Cerebellum (tissue), 4 donors: ENCODE measurements at places on chromosomes 7 and 10.

DNA sequence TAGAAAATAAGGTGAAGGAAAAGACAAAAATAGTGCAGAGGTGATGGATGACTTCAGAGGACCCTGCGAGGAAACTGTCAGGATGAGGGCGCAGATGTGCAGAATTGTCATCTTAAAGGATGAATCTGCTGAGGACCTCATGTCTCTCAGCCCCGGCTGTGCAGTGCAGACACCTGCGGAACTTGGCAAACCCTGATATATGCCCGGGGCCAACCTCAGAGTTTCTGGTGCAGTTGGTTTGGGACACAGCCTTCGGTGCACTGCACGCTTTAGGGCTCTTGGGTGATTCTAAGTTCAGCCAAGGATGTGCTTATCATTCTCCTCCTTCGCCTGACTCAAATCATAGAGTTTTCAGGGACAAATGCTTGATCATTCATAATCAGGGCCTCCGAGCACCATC, 310.1 kb downstream of the TCERG1L start:
- DNase-seq: no peak

GRCh38 chr7:41027428-41028115, 675.3 kb downstream of the INHBA start:
- DNase-seq: no peak

GRCh38 chr7:48173756-48174382, 2.6 kb downstream of the ABCA13 start:
- DNase-seq: no peak

GRCh38 chr10:58137813-58138212, 129.9 kb downstream of the IPMK start:
- no peak for DNase-seq

DNA sequence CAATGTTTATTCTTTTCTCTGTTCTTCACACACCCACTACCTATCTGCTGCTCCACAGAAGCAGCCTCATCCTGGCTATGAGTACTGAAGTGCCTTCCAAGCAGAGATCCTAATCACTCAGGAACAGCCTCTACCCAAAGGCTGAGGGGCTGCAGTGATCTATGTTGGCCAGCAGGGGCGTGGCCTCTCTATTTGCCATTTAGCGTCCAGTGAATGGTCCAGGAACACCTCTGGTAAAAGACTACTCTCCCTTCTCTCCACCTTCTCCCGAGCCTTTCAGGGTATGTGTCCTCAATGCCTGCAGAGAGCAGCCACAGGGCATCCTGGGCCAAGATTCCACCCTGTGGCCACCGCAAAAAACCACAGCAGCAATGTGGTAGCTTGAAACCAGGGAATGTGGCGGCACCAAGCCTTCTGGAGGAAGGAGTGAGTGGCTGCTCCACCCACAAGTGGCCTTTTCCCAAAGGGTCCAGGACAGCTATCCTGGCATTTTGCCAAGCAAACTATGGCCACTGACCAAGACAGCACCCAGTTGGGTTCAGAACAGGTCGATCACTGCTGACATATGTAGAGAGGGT, 70.9 kb downstream of the SYPL1 start:
- peak; percentile 53 for DNase-seq

DNA sequence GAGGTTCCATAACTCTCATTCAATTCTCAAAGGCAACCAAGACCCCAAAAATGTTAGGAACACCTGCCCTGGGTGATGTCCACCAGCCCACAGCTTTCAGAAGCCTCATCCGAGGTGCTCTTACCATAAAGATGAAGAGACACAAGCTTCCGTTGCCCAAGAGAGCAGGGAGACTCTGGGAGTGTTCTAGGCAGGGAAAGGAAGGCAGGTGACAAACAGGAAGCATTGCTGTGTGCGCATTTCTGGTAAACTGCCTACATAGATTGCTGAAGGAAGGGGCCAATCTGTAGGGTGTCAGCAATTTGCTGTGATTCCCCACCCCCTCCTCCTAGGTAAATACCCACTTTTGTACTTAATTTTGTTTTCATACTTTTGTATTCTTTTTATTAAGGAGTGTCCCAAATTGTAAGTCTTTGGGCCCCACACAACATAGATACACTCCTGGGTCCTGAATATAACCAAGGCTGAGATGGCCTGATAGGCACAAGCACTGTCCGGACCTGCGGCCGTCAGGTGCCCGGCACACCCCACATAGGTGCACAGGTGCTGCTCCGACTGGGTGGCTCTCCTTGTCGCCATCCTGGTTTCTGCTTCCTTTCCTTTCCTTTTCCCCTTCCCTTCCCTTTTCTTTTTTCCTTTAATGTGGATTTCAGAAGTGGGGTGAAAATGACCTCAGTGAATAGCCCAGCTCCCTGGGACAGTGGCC, 51.4 kb upstream of the SMNDC1 start:
- DNase-seq: no peak

DNA sequence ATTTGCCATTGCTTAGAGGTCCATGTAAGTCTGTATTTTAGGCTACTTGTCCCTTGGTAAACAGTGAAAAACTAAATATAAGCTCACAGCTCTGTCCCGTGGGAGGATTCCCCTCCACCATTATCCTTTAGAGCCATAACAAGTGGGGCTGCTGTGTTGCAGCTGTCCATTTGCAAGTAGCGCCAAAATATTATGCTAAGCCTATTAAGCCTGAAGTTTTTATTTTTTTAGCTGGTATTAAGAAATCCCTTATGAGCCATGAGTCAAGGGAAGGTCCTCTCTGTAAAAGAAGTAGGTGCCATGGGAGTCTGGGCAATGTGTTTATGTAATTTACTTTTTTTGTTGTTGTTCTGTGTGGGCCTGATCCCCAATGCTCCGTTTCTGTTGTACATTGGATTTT, 183.9 kb downstream of the THSD7A start:
- DNase-seq: no peak

GRCh38 chr7:155731380-155731779, 80.9 kb downstream of the SHH start:
- no peak for DNase-seq

- no peak for DNase-seq
These were observed 104.1 kb downstream of the GPR85 start for GRCh38 chr7:112982441-112983063.

DNA sequence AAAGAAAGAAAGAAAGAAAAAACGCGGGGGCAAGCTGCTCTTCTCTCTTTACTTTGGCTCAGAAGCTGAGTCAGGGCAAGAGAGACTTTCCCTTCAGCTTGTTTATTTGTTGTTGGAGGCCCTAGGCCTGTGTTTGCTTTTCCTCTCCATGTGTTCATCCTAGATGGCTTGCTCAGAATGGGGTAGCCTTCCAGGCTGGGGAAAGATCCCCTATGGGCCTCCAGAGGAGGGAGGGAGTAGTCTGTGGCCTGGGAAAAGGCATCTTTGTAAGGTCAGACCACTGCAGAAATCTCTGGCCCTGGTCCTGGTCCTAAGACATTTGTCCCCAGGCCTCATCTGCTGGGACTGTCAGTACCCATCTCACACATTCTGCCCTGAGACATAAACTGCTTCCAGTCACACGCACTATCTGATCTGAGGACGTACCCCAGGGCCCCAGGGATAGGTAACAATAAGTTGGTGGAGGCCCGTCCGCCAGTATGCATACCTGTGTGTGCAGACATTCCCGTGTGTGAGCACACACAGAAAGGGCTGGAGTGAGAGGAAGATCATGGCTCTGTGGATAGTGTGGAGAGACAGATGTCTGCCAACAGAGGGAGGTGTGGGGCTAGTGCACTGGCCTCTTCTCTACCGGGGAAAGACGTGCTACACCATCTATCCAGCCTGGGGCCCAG, 4.9 kb upstream of the SCD start:
- no peak for DNase-seq

GRCh38 chr10:78651287-78651686, 417.5 kb upstream of the ZMIZ1 start:
- no peak for DNase-seq

DNA sequence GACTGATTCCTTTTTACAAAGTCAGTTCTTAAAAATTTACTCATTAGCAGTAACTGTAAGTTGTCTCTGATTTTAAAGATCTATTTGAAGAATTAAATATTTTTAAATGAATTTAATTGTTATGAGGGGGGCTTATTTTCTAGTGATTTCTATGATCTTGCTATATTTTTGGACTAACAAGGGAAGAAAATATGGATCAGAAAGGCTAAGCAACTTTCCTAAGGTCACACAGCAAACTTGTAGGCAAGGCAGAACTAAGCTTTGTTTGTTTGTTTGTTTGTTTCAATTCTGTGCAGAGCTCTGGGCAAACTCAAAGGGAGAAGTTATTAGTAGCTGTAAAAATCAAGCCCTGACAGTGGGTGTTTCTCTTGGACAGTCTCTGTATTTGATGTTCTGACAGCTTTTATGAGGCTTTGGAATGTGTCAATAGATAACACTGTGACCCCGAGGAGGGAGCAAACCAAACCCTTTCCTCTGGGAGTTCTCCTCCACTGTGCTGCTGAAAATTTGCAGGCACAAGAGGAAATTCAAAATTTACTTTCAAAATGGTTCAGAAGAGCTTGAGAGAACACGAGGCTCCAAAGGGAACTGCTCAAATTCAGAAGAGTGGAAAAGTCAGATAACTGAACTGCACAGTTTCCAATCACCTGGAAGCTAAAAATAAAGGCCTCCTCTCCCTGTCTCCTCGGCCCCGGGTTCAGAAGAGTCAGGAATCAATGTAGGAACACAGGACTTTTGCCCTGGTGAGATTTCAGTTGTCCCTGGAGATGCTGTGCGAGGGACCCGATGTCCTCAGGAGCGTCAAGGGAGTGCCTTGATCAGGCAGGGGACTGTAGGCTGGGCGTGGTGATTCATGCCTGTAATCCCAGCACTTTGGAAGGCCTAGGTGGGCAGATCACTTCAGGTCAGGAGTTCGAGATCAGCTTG, 325.7 kb downstream of the GATA3 start:
- DNase-seq: no peak

DNA sequence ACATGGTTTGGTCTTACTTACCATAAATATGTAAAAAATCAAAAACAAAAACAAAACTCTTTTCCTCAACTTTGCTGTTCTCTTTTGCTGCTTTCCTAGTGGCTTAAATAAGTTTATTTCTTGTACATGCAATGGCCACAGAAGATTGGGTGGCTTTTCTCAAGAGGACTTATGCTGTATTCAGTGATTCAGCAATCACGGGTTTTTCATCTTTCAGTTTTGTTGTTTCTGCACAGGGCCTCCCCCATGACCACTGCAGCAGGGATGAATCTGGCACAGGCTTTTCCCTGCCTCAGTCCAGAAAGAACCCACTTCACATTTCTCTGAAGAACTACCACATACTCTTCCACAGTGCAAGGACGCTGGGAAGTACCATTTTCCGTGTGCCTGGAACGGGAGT, 355.0 kb downstream of the RNLS start:
- no peak for DNase-seq

- no peak for DNase-seq
These were observed 3.6 kb upstream of the MTPN start for GRCh38 chr7:135980665-135981180.

DNA sequence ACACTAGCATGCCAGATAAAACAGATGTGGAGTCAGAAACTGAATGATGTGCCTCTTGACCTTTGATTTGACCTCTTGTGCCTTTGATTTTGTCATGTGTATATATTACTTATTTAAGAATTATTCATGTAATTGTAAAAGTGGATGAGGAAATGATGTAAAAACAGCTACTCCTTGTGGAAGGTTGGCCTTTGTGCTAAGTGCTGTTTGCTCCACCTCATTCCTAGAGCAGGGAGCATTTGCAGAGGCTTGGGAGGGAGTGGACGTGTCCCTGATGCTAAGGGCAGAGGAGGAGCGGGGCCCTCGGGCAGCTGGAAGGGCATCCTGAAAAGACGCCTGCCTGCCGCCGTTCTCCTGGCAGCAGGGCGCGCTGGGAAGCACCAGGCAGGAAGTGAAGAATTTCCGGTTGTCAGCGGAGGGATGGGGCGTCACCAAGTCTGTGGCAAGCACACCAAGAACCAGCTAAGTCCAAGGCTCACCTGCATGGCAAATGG, 197.6 kb upstream of the ZNF32 start:
- no peak for DNase-seq

DNA sequence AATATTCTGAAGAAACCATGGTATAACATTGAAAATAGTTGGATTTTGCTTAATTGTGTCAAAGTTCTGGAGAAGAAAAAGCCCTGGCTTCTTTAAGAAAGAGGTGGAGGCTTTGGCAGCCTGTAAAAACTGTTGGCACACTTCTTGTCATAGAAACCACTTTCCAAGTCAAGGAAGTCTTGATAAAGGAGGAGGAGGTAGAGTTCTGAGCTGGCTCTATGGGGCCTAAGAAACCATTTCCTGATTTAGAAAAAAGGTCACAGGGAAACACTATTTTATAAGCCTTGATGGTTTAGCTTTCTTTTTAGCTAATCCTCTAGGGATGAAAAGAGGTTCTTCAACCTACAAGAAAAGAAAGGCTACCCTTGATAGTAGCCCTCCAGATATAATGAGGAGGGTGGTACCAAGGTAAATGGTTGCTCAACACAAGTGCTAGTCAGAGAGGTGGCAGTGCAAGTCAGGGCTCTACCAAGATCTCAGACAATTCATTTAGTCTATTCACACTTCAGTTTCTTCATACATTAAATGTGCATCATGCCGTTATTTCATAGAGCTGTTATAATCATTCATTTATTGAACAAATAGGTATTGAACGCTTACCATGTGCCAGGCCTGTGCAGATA, 346.9 kb downstream of the RNLS start:
- DNase-seq: no peak

DNA sequence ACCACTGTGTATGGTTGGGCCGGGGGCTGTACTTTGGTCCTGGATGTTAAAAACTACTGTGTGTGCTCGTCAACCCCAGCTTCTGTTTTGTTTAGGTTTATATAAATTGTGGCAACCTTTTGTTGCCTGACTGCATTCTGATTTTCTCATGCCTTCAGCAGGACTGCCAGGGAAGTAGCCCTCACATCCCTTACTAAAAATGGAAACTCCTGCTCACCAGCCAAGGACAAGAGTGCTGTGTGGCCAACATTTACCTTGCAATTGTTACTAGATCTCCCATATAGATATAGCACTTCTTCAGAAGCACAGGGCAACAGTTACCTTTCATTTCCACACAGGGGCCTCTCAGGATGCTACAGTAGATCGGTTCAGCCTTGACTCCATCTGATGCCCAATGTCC, 174.4 kb downstream of the TAX1BP1 start:
- peak; percentile 23 for DNase-seq

DNA sequence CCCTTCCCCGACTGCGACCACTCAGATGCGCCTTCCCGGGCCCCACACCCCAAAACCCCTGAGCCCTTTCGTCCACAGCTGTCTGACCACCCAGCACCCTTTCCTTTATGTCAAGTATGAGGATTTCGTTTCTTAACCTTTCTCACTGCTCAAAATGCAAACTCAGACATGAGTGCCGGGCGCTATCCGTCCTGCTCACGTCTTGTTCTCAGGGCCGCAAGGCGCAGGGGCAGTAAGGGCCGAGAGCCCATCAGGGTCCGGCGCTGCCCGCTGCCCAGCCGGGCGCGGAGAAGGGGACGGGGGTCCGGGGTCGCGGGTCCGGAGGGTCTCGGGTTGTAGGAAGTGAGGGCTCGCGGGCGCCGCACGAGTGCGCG, 670 bp upstream of the RBM33 start:
- no peak for DNase-seq
